Stimulated activated CD8-positive, alpha-beta memory T cell treated with anti-CD3 and anti-CD28 coated beads, Interleukin-7, amount 100 ng/mL, for 1 hour (primary cell): ENCODE measurements at places on chromosomes 1 and 21.

- no peak for DNase-seq
These were observed 49.1 kb upstream of the RCOR3 start for GRCh38 chr1:211210052-211210451.

- DNase-seq = no peak
These were observed 33.7 kb upstream of the ARF1 start for GRCh38 chr1:228048659-228049298.

DNA sequence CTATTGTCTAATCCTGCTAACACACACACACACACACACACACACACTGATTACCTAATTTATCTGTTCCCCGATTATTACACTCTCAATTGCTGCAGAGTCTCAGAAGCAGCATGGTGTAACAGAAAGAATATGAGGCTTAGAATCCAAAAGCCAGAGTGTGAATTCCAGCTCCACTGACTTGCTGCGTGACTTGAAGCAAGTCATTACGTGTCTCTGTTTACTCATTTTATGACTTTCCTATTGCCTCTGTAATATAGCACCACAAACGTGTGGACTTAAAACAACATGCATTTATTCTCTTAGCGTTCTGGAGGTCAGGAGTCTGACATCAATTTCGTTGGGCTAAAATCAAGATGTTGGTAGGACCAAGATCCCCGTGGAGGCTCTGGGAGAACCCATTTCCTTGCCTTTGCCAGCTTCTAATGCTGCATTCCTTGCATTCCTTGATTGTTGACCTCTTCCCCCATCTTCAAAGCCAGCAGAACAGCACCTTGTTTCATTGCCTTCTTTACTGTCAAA lies 55.9 kb upstream of the ATP5PO start:
- DNase-seq = no peak

- no peak for DNase-seq
These were observed 32.1 kb upstream of the HMGN1 start for GRCh38 chr21:39381009-39381408.

- no peak for DNase-seq
These were observed 31.3 kb downstream of the SLC1A7 start for GRCh38 chr1:53111073-53111556.
